NCI-H345 (cell line): ENCODE measurements at places on chromosomes 5 and 9.

DNA sequence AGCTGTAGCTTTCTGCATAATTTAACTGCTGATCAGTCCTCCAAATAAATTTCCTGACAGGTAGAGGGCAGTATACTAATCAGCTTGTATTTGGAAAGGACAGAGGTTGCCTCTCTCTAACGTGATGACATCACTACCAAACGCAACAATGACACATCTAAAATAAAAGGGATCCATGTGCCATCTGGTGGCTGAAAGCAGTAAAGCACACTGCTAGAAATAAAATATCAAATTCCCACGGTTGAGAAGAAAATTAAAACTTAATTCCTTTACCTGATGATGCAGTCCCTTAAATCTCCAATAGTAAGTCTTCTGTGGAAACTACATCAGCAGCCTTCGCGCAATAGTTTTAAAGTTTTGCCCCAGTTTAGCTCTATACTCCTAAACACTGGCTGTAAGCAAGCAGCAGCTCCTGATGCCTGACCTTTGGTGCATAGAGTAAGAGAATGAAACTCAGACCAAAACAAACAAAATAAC, 54.5 kb downstream of the DIAPH1 start:
- DNase-seq = peak; percentile 91

DNA sequence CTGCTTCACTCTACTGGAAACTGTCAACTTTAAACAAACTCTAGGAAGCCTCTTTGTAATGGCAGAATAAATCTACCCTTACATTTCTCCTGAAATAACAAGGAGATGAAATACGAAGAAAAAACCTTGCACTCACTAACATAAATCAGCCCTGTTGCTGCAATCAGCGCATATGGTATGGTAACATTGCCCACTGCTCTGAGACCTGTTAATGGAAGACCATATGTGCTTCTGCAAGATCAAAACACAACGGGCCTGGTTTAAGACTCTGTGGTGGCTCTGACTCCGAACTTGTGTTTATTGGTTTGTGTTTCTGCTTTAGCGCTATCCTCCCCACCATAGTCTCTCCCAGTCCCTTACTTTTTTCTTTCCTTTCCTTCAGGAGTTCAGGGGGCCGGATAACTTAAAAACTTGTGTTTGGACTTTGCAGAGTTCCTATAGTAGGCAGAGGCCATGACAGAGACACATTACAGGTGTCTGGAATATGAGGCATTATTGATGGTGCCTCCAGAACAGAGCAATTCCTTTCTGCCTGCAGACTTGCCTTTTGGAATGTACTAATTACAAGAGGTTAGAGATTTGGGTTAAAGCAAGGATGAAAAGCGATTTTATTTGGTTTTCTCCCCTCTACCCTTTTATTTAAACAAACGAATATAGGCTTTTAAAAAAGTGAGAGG, 110.8 kb downstream of the PSAT1 start:
- DNase-seq = no peak

DNA sequence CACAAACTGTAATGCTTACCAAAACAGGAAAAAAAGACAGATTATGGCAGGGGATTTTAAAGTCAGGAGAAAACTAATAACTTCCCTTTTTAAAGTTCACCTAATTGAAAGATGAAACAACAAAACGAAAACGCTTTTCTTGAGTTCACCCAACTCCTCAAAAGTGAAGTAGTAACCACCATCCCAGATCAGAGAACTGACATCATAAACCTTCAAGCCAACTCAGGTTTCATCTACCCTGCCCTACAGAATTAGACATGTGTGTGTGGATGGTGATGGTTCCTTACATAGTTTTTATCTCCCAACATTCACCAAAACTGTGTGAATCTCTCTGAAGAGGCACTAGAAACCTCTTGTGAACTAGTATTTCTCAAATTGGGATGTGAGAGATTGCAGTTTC, 195.2 kb upstream of the PTGER4 start:
- no peak for DNase-seq

GRCh38 chr5:68010740-68011139, 204.8 kb upstream of the PIK3R1 start:
- no peak for DNase-seq

DNA sequence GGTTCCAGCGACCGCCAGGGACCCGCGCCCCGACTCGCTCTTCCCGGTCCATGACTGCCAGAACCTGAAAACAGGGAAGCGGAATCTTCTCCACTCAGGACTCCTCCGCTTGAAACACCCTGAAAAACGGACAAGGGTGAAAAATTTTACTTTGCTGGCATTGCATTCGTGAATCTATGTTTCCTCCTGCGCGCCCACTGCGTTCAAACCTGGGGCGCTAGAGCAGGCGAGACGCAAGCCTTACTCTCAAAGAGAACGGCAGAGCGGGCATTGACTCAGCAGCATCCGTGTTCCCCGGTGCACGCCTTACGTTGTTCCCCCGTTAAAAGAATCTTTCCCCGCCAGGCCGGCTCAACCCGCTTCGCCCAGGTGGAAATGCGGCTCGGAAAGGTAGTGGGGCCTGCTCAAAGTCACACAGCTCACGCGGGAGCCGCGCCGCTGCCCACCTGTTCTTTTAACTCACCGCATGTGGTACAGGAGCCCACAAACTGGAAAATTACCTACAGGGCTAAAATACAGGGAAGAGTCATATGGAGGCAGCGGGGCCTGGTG, 999 bp upstream of the DRD1 start:
- no peak for DNase-seq

DNA sequence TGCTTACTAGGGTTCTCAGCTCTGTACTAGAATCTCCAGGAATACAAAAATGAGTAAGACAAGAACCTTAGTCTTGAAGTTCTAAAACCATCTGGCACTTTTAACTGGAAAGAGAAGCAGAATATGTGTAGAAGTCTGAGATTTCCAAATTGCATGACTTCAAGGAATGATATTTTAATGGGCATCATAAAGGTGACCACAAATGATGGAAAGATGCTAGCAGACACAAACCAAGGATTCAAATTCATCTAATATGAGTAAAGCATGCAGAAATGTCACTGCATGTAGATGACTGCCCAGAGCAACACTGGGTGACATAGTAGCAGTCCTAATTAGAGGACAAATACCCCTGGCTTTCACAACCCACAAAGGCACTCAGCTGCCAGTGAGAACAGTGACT, 117.2 kb downstream of the RPS23 start:
- DNase-seq = no peak

DNA sequence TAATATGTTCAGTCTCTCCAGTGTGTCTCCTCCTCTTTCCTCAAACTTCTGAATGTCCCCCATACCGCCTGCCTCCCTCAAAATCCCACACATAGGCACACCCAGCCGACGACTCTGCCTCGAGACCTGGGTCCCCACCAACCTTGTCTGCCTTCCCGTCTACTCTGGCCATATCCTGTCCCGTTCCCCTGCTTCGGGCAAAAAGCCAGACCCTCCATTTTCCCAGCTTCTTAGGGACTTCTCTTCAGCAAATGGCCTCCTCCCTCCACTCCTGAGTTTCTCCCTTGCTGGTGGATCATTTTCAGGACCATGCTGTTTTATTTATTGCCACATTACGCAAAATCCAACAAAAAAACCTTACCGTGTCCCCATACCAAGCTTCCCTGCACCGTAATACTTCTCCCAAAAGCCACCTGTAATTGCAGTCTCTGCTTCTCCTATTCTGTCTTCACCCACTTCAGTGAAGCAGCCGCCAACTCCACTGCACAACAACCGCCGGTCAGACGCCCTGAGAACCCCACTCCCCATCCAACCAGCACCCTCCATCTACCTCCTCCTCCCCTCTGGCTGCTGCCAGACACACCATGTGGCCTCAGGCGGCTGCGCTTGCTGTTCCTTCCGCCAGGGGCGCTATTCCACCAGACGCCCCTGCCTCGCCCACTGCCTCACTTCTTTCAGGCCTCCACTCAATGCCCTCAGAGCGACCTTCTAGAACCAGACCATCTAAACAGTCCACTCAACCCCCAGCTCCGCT, 117.0 kb downstream of the TRPM6 start:
- DNase-seq = no peak

GRCh38 chr5:22432905-22433304, 420.2 kb downstream of the CDH12 start:
- DNase-seq = no peak

- DNase-seq = no peak
Measured at GRCh38 chr9:106283769-106284168, 579.2 kb upstream of the ZNF462 start.

- no peak for DNase-seq
Measured at GRCh38 chr5:151180291-151180690, 22.7 kb upstream of the ANXA6 start.

DNA sequence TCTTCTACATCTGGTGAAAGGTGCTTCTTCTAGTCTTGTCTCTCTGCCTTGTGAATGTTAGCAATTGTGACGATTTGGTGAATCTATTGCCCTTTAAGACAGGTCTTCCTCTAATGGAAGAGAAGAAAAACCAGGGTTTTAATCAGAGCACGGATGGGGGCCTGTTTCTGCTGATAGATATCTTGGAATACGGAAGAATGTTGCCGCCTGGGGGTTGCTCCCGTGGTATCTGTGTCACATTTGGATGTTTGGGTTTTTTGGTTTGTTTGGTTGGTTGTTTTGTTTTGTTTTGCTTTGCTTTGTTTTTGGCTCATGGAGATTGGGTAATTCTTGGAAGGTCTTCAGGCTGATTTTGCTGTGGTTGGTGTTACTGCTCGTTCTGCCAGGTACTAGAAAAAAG, 9.7 kb upstream of the SLC1A3 start:
- DNase-seq = no peak

GRCh38 chr5:4065472-4066320, 470.1 kb downstream of the IRX1 start:
- no peak for DNase-seq

DNA sequence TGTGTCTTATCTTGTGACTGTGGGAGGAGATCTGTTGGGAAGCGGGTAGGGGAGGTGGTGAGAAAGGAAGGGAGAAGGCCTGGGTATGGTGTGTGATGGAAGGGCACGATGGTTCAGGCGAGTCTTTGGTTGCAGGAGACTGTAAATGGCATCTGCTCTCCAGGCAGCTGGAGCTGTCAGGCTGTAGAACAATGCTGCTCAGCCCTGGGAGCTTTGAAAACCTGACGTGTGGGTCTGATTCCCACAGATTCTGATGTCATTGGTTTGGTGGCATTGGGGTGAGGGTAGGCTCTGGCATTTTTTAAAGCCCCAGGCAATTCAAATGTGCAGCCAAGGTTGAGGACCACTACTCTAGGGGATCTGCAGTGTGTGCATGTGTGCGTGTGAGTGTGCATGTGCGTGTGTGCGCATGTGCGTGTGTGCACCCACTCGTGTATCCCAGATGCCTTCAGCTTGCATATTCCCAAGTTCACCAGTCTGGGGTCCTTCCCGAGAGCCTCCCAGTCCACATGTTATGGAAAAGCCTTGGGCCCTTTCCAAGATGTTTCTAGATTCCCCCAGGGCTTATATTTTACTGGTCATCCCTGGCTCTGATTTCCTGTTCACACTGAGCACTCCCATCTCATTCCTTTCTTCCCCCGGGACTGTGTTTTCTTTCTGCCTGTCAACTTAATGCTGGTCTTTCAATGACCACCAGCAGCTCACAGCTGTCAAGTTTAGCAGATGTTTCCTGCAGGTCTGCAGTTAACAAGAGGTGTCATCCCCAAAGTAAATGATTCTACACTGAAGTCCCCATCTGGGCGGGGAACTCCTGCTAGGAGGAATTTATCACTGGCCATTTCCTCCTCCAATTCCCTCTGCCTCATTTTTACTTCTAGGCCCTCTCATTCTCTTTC, 34.0 kb downstream of the BOD1 start:
- no peak for DNase-seq

DNA sequence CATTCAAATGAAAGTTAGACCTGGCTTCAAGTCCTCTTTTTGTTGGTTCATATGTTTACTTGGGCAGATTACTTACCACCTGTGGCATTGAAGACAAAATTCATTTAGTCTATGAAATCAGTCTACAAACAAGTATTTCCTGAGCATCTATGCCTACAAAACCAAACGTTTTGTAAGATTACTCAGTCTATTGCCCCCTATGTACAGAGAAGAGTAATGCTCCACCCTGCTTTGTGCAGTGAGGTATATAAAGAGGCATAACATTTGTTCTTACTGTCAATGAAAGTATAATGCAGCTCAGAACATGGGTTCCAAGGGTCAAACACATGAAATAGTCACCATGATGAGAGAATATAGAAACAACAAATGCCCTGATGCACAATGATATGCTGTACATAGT, 580.7 kb downstream of the KIF4B start:
- DNase-seq = no peak

- no peak for DNase-seq
Measured at GRCh38 chr5:166342402-166342801, 1949.0 kb upstream of the WWC1 start.

GRCh38 chr9:98766586-98766985, 29.8 kb downstream of the ANKS6 start:
- DNase-seq = no peak

- DNase-seq = no peak
Measured at GRCh38 chr5:39515881-39516280, 91.1 kb upstream of the DAB2 start.

GRCh38 chr9:98612061-98612752, 96.5 kb downstream of the GABBR2 start:
- peak; percentile 37 for DNase-seq

DNA sequence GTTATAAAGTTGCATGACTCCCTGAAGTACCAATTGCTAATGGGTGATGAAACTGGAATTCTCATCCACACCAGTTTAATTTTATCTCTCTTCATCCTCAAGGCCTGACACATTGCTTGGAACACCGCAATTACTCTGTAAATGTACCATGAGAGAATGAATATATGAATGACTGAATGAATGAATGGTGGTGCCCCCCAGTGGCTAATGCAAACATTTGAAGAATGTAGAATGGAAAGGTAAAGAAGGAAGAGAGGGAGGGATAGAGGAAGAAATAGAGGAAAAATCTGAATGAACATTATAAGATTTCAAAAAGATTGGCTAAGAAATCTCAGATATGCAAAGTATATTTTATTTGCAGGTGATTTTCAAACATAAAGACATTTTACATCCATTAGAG, 13.1 kb downstream of the PAPPA start:
- DNase-seq = no peak

- DNase-seq = no peak
Measured at GRCh38 chr9:124741149-124741548, 30.0 kb downstream of the NR6A1 start.

DNA sequence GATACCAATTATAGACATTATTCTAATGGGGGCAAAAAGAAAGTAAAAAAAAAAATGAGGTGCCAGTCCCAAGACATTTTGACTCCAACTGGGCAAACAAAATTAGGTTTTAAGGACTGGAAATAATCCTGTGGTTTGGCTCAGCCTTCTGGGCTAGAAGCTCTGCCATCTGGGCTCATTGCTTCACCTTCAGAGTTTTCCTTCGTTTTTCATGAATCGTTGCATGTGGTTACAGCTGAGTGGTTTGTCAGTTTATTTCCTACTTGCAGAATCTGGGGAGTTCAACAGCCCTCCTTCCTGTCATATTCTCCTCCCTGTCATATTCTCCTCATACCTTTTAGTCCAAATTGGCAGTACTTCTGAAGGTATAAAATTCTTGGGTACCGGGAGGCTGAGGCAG, 12.0 kb downstream of the UGT3A2 start:
- no peak for DNase-seq

GRCh38 chr5:125375143-125375542, 628.7 kb upstream of the ZNF608 start:
- DNase-seq = no peak

- DNase-seq = peak; percentile 60
Measured at GRCh38 chr5:170408226-170408625, 19.1 kb upstream of the KCNMB1 start.
